ENCODE measurements at places on chromosomes 6 and 20. TPM values are rescaled to one million over a fixed set of nuclear protein-coding genes. Genes with fewer than 3 reads are reported as not detected.

The BPIFB1 gene
- 0.77 TPM for polyA plus RNA-seq

The RBBP8NL gene
- polyA plus RNA-seq: 16.8 TPM

The PNPLA1 gene
- polyA plus RNA-seq: 0.04 TPM

The LKAAEAR1 gene
- 0.09 TPM for polyA plus RNA-seq

The ALDH5A1 gene
- polyA plus RNA-seq: 3.6 TPM

The DNAH8 gene
- polyA plus RNA-seq: under 0.01 TPM

The DOK5 gene
- polyA plus RNA-seq: 0.18 TPM

The MEP1A gene
- polyA plus RNA-seq: 0.01 TPM
